Gastroesophageal sphincter (tissue), 4 donors: ENCODE measurements at places on chromosomes 6 and 20. TPM values are rescaled to one million over a fixed set of nuclear protein-coding genes. Genes with fewer than 3 reads are reported as not detected.

The WFDC12 gene
- total RNA-seq, result not detected

The CDH22 gene
- total RNA-seq, result not detected

The GSTA2 gene
- 1.4 TPM for total RNA-seq

The ARFGEF3 gene
- total RNA-seq, result 0.47 TPM

The FBXO30 gene
- total RNA-seq, result 54.7 TPM

The NUDT3 gene
- total RNA-seq, result 47.5 TPM

The HLA-DMA gene
- 5.8 TPM for total RNA-seq

The TMEM170B gene
- total RNA-seq, result 8.4 TPM

The TCF21 gene
- total RNA-seq, result 30.1 TPM

The EGFL8 gene
- total RNA-seq, result 15.1 TPM

The SLC35B2 gene
- 21.3 TPM for total RNA-seq

The MEP1A gene
- total RNA-seq, result not detected

The SNAP25 gene
- total RNA-seq, result 0.47 TPM
